ENCODE measurements at places on chromosomes 1 and 21.

- no peak for DNase-seq
These were observed 214.4 kb downstream of the NRIP1 start for GRCh38 chr21:14850394-14850793.

DNA sequence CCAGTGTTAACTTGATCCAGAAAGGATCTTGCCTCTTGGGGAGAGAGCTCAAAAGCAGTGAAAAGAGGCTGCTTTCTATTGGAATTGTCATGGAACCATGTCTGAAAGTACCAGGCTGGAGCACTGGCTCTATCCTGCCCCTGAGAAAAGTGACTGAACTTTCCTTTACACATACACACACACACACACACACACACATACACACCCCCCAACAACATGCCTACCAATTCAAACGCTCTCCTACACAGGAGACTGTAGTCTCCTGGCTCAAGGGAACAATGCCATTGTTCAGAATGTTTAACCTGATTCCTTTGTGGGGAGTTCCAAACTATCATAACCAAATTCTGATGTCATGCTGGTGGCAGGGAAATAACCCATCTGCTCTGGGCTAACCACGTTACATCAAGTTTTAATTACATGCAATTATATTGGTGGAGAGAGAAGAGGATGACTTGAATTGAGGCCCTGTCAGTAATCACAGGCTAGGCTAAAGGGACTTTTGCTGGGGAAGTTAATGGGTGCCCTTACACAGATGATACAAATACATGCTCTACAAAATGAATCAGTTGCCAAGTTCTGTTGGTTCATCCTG is 52.3 kb upstream of the DUSP10 start:
- no peak for DNase-seq

DNA sequence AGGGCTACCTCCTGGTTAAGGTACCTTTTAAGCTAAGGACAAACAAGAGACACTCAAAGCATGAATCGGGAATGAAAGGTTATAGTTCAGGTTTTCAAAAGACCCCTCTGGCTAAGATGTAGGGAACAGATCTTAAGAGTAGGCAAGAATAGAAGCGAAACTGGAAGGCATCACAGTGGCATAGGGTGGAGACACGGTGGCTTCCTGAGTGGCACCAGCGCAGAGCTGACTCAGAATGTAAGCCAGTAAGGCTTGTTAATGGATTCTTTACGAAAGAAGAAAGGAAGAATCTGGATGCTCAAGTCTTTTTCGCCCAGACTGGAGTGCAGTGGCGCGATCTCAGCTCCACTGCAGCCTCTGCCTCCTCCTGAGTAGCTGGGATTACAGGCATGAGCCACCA is 21.2 kb downstream of the PADI6 start:
- DNase-seq = no peak

GRCh38 chr1:17688217-17688810 is 66.8 kb upstream of the ACTL8 start:
- DNase-seq = no peak

DNA sequence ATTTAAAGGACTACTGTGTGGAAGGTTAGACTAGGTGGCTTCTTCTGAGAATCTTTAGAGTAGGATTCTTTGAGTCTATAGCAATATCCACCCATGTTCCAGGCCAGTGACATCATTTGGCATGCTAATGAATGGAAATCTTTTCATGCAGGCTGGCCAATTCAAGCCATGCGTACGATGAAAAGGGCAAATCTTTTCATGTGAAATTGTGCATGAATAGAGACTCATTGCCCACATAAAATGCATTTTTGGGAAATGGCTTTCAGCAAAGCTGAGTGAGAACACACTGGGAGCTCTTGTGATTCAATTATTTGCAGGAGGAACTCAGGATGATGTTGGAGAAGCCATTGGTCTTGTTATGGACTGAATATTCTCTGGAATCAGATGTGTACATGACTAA is 324.9 kb upstream of the DAB1 start:
- DNase-seq = no peak

DNA sequence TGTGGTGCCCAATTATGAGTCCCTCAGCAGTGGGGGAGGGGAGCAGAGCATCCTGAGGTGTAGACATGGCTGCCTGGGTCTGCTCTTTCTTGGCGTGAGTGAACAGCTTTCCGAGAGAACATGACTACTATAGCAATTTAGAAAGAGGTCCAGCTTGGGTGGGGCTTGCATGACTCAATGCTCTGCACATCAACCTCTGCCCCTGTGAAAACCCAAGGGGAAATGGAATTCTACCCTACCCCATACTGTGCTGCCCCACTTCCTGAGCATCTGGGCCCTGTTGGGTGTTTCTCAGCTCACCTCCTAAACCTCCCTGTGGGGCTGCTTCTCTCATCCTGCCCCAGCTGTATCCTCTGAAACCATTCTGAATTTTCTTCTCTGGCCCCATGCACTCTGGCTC is 8.2 kb upstream of the AZIN2 start:
- no peak for DNase-seq

- peak; percentile 7 for DNase-seq
These were observed at the start of gene DNAH14 for GRCh38 chr1:224929335-224930237. Gene DNAH14, plus strand, starts transcription at chr1:224929675. Its CDS starts 23,028 bp downstream, at chr1:224952703.

DNA sequence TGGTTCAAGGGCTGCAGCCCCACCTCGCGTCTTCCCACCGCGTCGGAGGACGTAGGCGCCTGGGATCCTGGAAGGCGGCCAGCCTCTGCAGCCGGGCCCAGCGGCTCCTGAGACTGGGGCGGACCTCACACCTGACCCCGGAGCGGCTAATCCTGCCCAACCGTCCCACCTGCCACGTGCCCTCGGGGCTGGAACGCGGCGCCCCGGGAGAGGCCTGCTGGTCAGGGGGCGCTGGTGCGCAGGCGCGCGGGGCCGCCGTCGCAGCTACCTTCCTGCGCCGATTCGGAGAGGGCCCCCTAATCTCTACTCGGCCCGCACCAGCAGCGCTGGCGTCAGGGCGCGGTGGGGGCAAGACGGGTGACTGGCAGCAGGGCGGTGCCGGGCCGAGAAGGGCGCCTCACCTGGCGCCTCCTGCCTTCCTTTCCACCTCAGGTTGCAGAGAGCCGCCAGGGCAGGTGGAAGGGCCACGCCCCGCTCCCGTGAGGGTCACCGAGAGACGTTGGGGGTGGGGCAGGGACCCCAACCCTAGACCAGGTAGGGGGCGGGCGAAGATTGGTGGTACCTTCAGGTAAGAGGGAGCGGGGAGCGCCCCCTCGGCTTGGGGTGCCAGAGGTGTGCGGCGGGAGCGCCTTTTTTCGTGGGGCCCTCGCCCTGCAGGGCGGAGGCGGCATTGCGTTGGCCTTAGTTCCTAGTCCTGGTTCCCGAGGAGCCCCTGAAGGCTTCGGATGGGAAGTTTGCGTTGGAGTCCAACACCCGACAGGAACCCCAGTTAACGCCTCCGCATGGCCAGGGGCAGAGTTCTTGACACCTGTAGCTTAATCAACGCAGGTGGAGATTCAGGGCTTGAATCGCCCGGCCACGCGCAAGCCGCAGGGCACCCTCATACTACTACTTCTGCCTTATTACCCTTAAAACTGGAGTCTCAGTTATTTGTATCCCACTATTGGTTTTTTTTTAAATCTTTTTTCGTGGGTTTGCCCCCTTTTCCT is at the start of gene TDRD5:
TDRD5 (plus strand) TSS at position 241 of the 989 bp plus-strand sequence. CDS start 784 bp downstream, outside the sequence.
- DNase-seq = no peak

- no peak for DNase-seq
These were observed 19.6 kb downstream of the SPATA45 start for GRCh38 chr1:212827831-212828278.

GRCh38 chr1:1602304-1602967 is 2.5 kb upstream of the FNDC10 start:
- no peak for DNase-seq

GRCh38 chr1:230611878-230612235 is 30.4 kb upstream of the COG2 start:
- DNase-seq = no peak

- DNase-seq = no peak
These were observed 14.4 kb downstream of the NSL1 start for GRCh38 chr1:212777151-212777550.

- DNase-seq = no peak
These were observed 33.5 kb upstream of the ACTRT2 start for GRCh38 chr1:2987773-2988172.

- DNase-seq = no peak
These were observed 602.8 kb downstream of the BRINP3 start for GRCh38 chr1:189874715-189875435.

GRCh38 chr1:58841455-58841854 is 57.6 kb upstream of the JUN start:
- no peak for DNase-seq

DNA sequence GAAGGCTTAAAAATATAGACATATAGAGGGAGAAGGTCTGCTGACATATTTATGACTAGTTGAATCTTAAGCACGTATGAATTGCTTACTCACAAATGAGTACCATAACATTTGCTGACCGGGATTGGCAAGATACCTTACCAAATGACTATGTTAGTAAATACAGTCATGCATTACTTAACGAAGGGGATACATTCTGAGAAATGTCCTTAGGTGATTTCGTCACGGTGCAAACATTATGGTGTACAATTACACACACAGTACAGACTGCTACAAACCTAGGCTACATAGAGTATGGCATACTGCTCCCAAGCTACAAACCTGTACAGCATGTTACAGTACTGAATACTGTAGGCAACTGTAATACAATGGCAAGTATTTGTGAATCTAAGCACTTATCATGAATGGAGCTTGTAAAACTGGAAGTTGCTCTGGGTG is 19.4 kb upstream of the UBE2U start:
- DNase-seq = no peak

- no peak for DNase-seq
These were observed 101.7 kb downstream of the NR5A2 start for GRCh38 chr1:200128944-200129879.

DNA sequence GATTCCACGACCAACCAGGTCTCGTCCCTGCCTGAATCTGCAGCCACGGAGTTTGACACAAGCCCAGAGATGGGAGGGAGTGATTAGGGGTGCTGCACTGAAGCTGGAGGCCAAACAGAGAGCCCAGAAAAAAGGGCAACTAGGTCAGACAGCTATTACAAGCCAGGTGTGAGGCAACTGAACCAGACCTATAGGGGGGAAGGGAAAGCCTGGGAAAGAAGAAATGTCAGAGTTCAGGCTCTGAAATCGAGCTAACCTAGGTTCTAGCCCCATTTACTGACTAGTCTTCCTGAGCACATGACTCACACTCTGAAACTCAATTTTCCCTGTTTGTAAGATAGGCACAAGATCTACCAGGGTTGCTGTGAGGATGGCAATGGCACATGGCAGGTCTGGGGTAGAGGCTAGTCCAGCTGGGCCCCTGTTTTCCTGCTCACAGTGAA is 1.7 kb downstream of the DHCR24 start:
- DNase-seq = no peak

DNA sequence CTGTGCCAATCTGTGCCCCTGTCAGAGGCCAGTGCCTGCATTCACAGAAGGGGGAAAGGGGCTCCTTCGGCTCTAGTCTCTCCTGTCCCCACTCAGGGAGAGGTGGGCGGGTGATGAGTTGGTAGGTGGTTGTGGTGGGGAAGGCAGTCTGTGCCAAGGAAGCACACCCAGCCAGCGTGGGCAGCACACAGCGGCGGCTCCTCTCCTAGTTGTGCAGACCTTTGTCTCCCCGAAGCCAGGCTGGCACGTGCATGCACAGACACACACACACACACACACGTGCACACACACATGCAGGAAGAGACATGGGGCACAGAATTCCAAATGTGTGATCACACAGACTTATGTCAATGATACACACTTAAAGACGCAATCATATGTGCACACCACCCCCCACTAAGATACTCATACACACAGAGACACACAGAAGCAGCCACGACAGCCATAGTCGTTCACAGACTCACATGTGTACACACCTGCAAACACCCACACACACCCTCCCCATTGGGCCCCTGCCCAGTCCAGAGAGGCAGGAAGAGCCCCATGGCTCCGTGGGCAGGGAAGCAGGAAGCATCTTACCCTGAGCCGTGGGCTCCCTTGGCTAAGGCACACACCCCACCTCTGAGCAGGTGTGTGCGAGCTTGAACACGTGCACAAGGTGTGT is 16.4 kb downstream of the RIMS3 start:
- no peak for DNase-seq

GRCh38 chr1:241323514-241324195 is 33.4 kb downstream of the RGS7 start:
- DNase-seq = peak; percentile 27

- no peak for DNase-seq
These were observed 33.8 kb downstream of the RSPH1 start for GRCh38 chr21:42461881-42462877.

- DNase-seq = no peak
These were observed 625 bp upstream of the NEGR1 start for GRCh38 chr1:72283022-72283306.

- DNase-seq = no peak
These were observed 53.8 kb upstream of the LRRC8C start for GRCh38 chr1:89578946-89579684.

DNA sequence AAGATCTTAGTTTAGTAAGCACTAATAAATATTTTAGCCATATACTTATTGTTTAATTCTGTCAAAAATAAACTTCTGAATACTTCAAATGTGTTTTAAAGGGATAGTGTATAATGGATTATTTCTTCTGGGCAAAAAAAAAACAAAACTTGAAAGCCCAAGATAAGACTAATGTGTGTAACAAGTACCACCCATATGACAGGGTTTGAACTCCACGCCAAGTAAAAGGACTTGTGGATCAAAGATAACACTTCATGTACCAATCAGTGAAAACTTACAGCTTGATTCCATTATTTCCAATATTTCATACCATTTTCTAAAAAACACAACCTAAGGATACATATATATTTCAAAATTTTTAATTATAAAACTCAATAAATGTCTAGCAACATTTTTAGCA is 59.5 kb downstream of the DENND1B start:
- no peak for DNase-seq

- DNase-seq = no peak
These were observed 47.3 kb downstream of the CLIC6 start for GRCh38 chr21:34715985-34716596.

DNA sequence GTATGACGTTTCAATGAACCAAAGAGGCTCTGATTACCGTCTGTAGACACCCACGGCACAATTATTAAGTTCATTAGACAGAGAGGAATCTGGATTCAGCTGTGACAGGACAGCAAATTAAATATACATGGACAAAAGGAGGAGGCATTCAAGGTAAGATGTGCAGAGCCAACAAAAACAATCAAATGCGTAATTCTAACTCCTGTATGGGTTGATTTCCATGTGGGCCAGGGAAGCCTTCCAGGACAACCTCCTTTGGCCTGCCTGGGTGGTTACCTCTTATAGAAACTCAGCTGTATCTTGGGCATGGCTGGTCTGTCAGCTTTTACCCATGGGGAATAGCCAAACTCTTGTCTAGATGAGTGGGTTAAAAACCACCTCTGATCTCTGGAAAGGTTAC is 43.8 kb downstream of the CCN1 start:
- no peak for DNase-seq

GRCh38 chr1:24420547-24420946 is 4.9 kb downstream of the NIPAL3 start:
- no peak for DNase-seq

- DNase-seq = peak; percentile 23
These were observed 6.9 kb downstream of the SERTAD4 start for GRCh38 chr1:210239349-210240111.

GRCh38 chr1:229252228-229252984 is 18.5 kb upstream of the RAB4A start:
- no peak for DNase-seq

Data from amniotic stem cell (primary cell).